ENCODE measurements at places on chromosomes 4 and X.

- peak; percentile 57 for DNase-seq
Observed at GRCh38 chr4:33060674-33061542, 2340.7 kb downstream of the PCDH7 start.

GRCh38 chrX:8034058-8034457 is 106.8 kb upstream of the PNPLA4 start:
- DNase-seq: no peak

DNA sequence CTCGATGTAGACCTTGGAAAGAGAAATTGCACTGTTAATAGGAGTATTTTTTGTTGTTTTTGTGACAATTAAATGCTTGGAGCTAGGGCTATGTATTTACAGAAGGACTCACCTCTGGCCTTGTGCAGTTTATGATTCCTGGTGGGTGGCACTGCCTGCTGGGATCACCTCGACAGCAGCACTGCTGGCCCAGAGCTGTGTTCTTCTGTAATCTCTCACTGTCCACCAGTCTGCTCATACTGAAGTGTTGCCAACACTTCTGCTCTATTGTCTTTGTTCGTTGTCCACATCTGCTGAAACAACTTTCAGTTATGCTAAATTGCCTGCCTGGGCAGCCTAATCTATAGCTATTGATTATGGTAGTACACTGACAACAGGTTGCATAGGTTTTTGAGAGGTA is 194.4 kb upstream of the ANK2 start:
- no peak for DNase-seq

- DNase-seq: no peak
Observed at GRCh38 chr4:169640261-169640870, 20.0 kb downstream of the CLCN3 start.

DNA sequence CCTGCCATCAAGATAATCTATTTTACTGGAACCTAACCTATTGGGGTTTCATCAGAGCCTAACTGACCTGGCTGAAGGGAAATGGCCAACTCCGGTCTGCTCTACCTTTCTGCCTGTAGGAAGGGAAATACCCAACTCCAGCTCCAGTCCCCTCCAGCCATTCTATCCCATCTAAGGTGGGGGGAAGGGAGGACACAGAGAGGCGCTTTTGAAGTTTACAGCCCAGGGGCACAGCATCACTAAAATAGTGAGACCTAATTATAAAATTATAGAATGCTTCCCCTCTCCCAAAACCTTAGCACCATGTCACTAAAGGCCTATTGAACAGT is 27.8 kb upstream of the ACSL4 start:
- DNase-seq: no peak

DNA sequence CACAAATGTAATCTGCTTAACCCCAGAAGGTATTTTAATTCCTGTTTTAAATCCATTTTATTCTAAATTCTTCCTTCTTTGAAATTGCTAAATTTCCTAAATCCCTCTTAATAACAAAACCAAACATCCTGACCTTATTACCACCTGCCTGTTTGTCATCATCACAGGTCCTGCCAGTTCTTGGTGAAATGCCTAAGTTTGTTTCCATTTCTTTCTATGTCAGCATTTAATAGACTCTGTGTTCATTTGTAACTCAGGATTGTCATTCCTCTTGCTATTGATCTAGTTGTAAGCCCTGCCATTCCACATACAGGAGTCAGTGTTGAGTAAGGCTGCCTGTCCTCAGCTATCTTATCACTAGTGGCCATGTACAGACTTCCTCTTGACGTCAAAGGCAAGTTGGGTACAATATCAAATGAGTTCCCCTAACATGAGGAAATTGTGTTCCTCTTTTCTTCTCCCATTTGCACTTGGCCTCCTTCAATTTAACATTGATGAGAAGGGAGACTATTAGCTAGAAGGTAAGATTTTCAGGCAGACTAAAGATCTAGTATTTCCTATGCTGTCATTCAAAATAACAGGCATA is 440.1 kb downstream of the AFF2 start:
- no peak for DNase-seq

- no peak for DNase-seq
Observed at GRCh38 chr4:37812713-37813112, 13.8 kb upstream of the PGM2 start.

- no peak for DNase-seq
Observed at GRCh38 chr4:141133999-141134995, 1.0 kb upstream of the RNF150 start.

- DNase-seq: no peak
Observed at GRCh38 chr4:153582954-153583702, 101.0 kb upstream of the TLR2 start.

DNA sequence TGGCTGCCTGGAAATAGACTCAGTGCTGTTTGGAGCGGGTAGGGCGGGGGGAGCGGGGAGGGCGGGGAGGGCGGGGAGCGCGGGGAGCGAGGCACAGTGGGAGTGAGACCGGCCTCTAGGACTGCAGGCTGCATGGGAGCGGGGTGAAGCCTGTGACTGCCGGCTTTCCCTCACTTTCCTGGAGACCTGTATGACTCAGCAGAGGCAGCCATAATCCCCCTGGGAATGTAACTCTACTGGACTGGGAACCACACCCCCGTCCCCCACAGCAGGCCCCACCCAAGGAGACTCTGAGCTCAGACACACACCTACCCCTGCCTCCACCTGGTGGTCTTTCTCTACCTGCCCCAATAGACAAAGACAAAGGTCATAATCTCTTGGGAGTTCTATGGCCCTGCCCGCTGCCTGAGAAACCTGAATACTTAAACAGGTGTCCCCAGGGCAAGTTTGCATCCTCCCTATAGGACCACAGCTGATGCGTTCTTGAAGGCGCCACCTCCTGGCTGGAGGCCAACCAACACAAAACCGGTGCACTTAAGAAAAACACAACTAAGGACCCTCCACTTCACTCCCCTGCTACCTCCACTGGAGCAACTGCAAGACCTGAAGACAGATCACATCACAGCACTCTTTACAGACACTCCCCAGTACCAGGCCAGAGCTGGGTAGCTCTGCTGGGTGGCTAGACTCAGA is 18.0 kb downstream of the HDAC8 start:
- no peak for DNase-seq

GRCh38 chr4:140609548-140610425 is 41.0 kb upstream of the UCP1 start:
- no peak for DNase-seq

DNA sequence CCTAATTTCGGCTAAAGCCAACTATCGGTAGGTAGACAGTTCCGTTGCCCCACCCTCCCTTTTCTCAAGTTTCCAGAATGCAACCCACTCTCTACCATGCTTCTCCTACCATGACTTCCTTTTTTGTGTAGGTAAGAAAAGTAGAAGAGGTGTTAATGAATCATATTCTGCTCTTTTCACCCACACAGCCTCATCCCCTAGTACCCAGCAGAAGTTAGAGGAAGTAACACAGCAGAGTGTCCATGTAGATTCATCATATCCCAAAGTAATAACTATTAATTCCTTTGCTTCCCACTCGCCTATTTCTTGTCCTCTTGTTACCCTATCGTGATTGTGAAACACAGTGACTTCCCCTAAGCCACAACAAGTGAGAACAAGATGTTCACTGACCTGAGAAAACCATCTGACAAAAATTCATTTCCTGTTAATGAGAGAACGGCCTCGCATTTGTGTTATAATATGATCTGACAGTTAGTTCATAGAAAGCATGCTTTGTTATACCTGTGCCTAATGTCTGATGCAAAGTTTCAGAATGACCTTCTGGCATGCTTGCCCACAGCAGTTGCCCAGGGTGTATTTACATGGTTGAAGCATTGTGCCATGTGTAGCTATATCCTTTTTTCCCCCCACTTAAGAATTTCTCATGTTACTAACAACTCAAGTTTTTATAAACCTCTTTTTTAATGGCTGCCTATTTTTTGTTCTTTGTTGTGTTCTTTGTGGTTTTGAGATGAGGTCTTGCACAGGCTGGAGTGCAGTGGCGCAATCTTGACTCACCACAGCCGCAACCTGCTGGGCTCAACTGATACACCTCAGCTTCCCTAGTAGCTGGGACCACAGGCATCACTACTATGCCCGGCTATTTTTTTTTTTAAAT is 185.6 kb downstream of the RAP1GDS1 start:
- no peak for DNase-seq

DNA sequence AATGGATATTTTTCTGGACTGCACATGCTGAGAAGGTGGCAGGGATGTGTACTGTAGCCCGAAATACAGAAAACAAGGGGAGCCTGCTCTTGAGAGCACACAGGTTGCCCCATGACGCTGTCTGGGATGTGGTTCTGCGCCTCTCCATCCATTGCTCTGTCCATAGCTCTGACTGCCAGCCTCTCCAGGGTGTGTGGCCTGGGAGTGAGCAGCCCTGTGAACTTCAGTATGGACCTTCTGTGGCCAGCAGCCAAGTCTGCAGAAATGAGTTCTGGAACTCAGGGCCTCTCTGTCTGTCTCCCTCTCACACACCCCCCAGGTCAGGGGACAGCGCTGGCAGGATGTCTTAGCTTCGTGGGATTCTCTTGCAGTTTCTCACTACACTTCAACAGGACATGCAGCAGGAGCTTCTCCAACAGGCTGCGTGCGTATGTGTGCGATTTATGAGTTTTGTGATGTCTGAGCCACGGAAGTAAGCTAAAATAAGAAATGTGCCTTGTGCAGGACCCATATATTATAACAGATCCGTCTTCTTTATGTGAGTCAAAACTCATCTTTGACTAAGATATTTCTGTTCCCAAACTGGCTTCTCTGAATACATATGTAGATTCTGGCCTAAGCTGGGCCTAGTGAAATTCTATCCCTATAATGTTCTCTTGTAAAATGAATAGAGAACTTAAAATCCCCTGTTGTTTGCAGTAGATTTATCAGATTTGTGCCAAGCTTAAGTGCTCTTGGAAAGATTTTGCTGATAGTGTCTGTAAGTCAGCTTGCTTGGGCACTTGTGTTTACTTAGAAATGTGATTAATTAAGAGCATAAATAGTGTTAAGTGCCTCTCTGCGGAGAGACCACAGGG is 40.0 kb downstream of the PROM1 start:
- DNase-seq: no peak

- no peak for DNase-seq
Observed at GRCh38 chr4:83149865-83150652, 35.5 kb upstream of the PLAC8 start.

DNA sequence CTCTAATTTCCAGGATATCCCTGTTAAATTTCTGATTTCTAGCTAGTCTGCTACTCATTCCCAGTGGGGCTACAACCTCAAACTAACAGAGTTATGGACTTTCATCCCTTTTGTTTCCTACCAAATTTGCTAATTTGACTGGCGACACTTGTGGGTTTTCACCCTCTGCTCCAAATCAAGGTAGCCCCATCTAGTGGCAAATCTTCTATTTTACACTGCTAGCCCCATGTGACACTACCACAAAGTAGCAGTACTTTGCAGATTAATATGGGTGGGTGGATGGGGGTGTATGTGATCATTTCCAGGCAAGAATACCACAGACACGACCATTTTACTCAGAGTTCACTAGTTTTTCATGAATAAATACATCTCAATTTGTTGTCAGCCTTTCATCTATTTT is 150.3 kb downstream of the MSL3 start:
- DNase-seq: no peak

GRCh38 chr4:95272797-95273196 is 276.0 kb downstream of the UNC5C start:
- DNase-seq: no peak

DNA sequence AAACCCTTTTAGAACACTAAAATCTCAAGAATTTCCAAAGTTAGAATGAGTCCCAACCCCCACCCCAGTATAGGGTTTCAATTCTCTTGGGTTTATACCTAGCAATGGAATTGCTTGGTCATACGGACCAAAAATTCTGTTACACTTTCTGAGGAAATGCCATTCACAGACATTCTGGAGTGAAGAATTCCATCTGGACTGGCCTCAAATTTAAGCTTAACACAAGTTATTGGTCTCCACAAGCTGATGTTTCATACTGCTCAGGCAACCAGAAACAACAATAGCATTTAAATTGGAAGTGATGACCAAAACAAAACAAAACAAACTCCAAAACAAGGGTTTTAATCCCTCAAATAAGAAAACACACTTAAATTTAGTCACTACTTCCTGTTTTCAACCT is 51.1 kb downstream of the GPC4 start:
- DNase-seq: no peak

DNA sequence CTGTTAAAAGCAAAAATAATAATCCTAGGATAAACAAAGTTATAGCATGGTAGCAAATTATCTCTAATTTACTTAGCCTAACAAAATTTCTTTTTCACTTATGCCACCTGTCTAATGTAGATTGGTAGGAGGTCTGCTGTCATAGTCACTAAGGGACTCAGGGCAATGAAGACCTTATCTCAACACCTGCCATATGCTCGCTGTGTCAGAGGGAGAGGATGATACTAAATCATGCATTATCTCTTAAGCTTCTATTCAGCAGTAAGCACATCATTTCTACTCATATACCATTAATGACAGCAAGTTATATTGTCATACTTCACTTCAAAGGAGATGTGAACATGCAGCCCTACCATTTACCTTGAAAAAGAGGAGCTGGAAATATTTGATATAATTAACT is 44.1 kb downstream of the AFM start:
- DNase-seq: no peak

- no peak for DNase-seq
Observed at GRCh38 chr4:174016251-174016650, 267.2 kb downstream of the FBXO8 start.

GRCh38 chr4:124146068-124146467 is 566.5 kb downstream of the ANKRD50 start:
- DNase-seq: no peak

DNA sequence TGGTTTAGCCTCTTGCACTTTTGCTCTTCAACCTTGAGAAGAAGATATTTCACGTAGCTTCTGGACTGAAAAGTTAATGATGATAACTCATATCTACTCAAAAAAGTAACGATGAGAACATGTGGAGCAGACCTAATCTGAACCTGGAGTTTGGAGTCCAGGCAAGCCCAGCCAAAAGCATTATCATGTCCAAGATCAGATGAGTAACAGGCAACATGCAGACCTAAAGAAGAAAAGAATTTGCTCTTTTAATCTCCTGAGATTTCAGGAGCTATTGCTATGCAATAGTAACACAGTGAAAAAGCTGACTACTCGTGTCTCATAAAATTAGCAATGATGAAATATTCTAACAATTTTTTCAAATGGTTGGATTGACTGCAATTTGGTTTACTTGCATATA is 21.8 kb upstream of the PPA2 start:
- DNase-seq: no peak

DNA sequence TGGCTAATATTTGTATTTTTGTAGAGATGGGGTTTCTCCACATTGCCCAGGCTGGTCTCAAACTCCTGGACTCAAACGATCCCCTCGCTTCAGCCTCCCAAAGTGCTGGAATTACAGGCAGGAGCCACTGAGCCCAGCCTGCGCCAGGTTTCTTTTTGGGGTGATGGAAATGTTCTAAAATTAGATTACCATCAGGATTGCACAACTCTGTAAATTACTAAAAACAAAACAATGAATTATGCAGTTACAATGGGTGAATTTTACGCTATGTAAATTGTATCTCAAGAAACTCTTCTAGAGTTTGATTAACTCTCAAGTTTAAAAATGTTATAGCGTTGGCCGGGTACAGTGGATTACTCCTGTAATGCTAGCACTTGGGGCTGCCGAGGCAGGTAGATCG is 118.9 kb upstream of the TBL1X start:
- DNase-seq: no peak
